ENCODE measurements at places on chromosomes 16 and 17.

- no peak for DNase-seq
Observed at GRCh38 chr16:85991856-85992255, 92.9 kb downstream of the IRF8 start.

- DNase-seq = no peak
Observed at GRCh38 chr17:10268005-10268404, 69.6 kb upstream of the GAS7 start.

DNA sequence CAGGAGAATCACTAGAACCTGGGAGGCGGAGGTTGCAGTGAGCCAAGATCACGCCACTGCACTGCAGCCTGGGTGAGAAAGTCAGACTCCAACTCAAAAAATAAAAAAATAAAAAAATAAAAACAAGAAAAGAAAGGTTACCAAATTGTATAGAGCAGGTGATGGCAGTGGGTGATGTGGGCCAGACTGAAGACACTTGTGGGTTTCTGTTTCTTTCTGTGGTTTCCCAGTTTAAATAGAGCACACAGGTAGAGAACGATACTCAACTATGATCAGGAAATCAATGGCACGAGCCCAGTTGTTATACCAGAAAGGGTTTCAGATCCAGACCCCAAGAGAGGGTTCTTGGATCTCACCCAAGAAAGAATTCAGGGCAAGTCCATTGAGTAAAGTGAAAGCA lies 32.6 kb downstream of the NUBP1 start:
- no peak for DNase-seq

- no peak for DNase-seq
Observed at GRCh38 chr16:30805056-30805369, 18.0 kb upstream of the ZNF629 start.

DNA sequence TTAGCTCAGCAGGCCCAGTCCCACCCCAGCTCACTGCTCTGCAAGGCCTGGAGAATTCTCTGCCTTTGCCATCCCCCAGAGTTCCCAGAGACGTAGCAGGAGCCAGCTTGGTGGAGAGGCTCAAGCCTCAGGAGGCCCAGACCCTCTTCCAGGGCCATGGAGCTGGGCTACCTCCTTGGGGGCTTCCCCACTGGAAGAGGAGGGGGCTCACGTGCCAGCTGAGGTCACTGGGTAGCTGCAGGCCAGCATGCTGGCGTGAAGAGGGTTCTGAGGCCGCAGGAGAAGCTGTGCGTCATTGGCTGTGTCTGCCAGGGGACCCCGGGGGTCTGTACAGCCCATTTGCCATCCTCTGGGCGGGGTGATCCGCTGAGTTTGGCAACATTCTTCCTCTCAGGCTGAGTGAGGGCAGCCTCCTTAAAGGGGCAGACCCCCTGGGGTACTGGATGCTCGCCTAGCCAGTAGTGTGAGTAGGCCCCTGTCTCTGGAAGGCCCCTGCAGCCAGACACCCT lies 131.6 kb downstream of the RAB11FIP4 start:
- DNase-seq = no peak

- DNase-seq = no peak
Observed at GRCh38 chr17:74206332-74206818, 2.9 kb downstream of the RPL38 start.

GRCh38 chr17:74379495-74380085 lies 12.3 kb downstream of the GPR142 start:
- peak; percentile 69 for DNase-seq

DNA sequence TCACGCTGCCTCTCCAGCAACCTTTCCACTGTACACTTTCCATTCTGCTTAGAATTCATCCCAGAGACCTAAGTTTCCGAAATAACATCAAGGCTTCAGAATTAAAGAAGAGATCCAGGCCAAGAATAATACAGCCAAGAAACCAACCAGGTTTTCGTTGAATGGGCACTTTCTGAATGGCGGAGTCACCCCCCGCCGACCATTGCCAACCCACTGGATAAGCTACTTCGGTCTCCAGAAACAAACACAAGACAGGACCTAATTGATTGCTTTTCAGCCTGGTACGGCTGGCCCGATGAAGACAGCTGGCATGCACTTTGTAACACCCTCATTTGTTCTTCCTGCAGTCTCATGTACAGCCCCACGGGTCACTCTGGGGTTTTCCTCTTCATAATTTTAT lies 308.1 kb upstream of the ZFHX3 start:
- no peak for DNase-seq

DNA sequence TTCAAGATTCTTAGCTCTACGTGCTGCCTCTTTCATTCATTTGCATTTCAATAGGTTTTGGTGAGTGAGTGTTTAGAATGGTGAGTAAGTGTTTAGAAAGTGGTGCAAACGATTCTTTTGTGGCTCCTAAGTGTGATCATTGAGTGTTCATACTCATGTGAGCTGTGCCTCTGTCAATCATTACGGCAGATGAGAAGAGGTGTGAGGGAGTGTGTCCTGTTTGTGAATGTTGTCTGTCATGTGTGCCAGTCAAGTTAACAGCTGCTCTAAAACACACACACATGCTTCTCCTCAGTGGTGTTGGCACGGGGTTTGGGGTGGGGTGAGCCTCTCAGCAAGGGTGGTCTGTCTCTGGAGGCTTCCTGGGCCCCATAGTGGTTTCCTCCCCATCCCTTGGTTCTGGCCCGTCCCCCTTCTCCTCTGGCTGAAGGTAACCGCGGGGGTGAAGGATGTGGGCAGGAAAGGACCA lies 11.4 kb downstream of the MYL4 start:
- no peak for DNase-seq

- no peak for DNase-seq
Observed at GRCh38 chr17:21215935-21216334, 2.0 kb upstream of the TMEM11 start.

DNA sequence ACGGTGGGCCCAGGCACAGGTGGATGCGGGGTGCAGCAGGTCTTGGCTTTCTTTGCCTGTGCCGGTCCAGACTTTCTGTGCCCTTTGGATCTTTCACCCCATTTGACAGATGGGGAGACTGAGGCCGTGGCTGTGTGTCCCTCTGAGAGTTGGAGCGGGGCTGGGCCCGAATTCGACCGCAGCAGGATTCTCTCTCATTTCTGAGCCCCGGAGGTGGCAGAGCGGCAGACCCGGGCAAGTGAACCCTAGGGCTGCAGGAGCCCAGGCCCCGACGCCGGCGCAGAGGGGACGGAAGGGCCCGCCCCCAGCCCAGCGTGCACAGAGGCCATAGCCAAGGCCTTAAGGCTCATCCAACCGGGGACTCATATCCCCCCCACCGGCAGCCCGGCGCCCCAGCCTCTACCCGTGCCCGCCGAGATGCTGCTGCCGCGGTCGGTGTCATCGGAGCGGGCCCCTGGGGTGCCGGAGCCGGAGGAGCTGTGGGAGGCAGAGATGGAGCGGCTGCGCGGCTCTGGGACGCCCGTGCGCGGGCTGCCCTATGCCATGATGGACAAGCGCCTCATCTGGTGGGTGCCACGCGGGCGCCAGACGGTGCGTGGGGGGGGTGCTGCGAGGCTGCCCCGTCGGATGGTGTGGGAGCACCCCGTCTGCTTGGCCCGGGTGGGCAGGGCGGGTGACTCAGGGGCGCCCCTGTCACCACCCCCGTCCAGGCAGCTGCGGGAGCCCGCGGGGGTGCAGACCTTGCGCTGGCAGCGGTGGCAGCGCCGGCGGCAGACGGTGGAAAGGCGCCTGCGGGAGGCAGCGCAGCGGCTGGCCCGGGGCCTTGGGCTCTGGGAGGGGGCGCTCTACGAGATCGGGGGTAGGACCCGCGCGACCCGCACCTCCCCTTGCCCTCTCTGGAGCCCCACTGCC lies 857 bp downstream of the TMC8 start:
- no peak for DNase-seq

GRCh38 chr17:80881306-80881705 lies 110.3 kb upstream of the CHMP6 start:
- DNase-seq = no peak

DNA sequence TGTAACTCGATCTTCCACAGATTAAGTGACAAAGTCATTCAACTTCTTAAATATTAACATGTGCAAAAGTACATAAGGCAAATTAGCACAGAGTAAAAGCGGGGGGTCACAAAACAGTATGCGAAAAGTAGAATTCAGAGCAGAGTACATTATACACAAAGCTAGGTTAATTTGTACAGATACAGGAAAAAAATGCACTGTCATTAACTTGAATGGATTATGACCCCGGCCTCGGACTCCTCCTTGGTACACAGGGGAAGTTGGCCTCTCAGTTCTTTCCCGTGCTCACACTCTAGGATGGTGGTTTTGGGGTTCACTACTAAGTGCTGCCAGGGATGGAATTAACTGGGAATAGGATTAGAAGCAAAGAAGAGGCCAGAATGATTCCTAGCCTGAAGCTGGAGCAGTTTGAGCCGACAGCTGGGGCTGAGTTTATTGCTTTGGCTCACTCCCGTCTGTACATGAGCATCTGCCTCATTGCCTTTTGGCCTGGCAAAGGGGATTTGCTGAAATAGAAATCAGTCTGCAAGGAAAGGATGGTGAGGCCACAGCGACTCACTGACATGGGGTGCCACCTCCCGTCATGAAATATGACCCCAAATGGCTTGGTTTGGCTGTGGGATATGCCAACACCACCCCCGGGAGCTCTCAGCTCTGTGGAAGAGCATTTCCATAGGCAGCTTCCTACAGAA lies 23.6 kb downstream of the NTN1 start:
- no peak for DNase-seq

DNA sequence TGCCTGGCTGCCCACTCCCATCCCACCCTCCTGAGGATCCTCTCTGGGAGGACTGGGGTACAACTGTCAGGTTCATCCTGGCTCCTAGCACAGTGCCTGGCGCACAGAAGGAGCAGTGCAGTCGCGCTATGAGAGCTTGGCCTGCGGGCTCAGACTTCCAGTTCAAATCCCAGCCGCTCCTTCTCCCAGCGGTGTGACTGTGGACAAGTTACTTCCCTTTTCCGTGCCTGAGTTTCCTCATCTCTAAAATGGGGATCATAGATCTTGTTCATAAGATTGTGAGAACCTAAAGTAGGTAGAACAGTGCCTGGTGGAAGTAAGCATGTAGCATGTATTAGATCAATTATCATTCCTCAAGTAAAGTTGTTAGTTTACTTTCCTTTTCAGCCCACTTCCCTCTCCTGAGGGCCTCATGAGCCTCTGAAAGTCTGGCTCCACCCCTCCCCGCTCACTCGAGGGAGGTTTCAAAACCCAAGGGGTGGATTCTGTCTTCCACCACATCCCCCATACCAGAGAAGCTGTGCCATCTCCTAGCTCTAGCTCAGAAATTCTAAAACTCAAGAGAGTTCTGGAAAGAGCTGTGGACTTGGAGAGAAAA lies 19.9 kb upstream of the COL1A1 start:
- no peak for DNase-seq

GRCh38 chr17:54736573-54736972 lies 164.1 kb upstream of the TOM1L1 start:
- no peak for DNase-seq

DNA sequence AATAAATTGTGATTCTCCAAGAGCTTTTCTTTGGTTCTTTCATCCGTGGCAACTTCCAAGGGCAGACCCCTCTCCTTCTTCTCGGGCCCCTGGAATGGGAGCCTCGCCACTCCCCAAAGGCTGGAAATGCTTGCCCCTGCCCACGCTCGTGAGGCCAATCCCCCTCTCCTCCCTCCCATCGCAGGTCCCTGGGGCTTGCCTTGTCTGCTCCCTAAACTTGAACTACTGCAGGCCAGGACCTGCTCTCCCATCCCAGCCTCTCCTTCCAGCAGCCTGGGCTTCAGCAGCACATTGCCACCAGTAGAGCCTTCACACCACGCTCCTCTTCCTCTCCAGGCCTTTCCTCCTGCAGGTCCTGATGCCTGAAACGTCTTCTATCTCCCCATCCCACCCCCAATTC lies 11.1 kb downstream of the PITPNM3 start:
- DNase-seq = no peak

DNA sequence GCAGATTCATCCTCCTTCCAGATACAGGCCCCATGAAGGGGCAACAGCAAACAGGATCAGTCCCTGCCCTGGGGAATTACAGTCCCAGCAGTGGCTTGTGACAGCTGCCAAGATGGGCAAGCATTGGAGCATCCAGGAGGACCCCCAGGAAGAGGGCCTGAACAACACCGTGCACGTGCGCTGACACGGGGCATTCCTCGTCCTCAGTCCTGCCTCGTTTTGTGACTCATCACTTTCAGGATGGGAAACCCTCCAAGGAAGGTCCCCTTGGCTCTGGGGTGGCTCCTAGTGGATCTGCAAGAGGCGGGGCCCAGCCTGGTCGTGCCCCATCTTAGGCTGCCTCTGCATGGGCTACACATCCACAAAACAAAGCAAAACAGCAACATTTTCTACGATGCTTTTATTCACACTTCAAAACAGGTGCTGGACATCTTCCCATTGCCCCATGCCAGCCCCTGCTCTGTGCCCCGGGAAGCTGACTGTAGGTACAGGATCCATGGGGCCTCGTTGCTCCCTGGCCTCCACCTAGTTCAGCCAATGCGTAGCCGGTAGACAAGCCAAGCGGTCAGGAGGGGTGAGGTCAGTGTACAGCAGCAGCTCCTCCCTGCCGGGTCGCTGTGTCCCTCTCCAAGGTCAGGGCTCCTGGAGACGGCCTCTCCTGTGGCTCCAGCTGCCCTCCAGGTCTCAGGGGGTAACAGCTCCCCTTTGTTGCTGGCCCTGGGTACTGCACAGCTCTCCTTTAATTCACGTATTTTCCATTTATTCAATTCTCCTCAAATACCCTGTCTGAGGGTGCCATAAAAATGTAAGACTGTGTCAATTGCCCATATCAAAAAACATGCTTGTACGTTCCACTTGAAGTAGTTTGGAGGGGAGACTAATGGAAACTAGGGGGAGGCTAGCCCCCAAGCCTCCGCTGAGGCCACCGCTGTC lies 32.2 kb downstream of the ACTG1 start:
- DNase-seq = no peak

GRCh38 chr17:68750208-68750562 lies 149.0 kb upstream of the FAM20A start:
- DNase-seq = no peak

DNA sequence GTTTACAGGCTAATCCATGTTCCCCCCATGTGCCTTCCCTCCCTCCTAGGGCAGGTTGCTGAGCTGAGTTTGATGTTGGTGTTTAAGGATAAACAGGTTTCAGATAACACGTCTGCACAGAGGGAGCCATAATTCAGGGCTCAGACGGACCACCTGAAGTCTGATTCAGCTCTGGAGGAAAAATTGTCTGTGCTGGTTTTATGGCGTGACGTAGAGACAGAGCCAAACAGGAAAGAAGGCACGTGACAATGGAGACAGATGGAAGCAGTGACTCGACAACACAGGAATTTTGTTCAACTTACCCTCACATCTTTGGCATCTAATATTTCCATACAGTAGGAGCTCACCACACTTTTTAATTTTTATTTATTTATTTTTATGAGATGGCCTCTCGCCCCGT lies 10.7 kb upstream of the USP10 start:
- no peak for DNase-seq
